Activated T-helper 2 cell treated with anti-CD3 and anti-CD28 coated beads, Interferon-gamma antibody, Interleukin-2, Interleukin-4, amounts not matched to agents 10 μg/mL and 5 μg/mL and 100 μg/mL, durations not matched to agents 14 hours and 24 hours and 36 hours (primary cell): ENCODE measurements at places on chromosomes 12 and 14. TPM values are rescaled to one million over a fixed set of nuclear protein-coding genes. Genes with fewer than 3 reads are reported as not detected.

TAS2R8 gene
- not detected in 2 replicates for total RNA-seq

OVCH1 gene
- not detected in 2 replicates for total RNA-seq

DNA sequence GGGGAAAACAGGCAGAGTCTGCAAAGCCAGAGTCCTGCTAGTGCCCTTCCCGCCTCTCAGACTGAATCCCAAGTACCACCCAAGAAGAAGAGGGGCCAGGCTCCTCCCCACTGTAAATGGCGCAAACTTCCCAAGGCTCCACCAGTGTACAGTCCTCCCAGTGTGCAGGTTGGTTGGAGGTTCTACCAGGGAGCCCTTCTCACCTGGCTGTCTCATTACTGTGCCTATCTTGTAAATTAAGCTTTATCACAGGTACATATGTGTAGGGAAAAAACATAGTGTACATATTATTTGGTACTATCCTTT is 189.7 kb downstream of the FSCB start:
- H3K27me3 ChIP-seq, result no peaks in the 10 kb centered on the region
- H3K4me3 ChIP-seq, result no peak overlapping the region
- no peaks in the 10 kb centered on the region for H3K36me3 ChIP-seq
- H3K4me1 ChIP-seq, result no peaks in the 10 kb centered on the region
- H3K27ac ChIP-seq, result no peak overlapping the region
- no peak for DNase-seq

DNA sequence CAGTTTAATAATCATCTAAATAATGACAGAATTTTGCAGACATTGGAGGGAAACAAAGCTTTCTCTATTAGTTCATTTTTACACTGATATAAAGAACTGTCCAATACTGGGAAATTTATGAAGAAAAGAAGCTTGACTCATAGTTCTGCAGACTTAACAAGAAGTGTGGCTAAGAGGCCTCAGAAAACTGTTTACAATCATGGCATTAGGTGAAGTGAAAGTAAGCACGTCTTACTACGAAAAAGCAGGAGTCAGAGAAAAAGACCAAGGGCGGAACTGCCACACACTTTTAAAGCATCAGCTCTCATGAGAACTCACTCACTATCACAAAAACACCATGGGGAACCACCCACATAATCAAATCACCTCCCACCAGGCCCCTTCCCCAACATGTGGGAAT is 804.4 kb downstream of the FLRT2 start:
- H3K4me1 ChIP-seq, result no peaks in the 10 kb centered on the region
- H3K36me3 ChIP-seq, result no peaks in the 10 kb centered on the region
- no peaks in the 10 kb centered on the region for H3K27me3 ChIP-seq
- H3K4me3 ChIP-seq, result no peak overlapping the region
- H3K27ac ChIP-seq, result no peak overlapping the region

LRP1 gene
- total RNA-seq, result 1.8 and 2.1 TPM in 2 replicates

GRCh38 chr12:1552911-1553491 is 41.4 kb downstream of the FBXL14 start:
- no peak overlapping the region for H3K4me3 ChIP-seq
- no peaks in the 10 kb centered on the region for H3K36me3 ChIP-seq
- no peak overlapping the region for H3K27ac ChIP-seq
- H3K27me3 ChIP-seq, result peaks cover 3% of the 10 kb centered on the region
- DNase-seq, result no peak

- no peaks in the 10 kb centered on the region for H3K27me3 ChIP-seq
- DNase-seq, result no peak
- H3K4me1 ChIP-seq, result no peaks in the 10 kb centered on the region
- no peaks in the 10 kb centered on the region for H3K36me3 ChIP-seq
- no peak overlapping the region for H3K4me3 ChIP-seq
Measured at GRCh38 chr14:80390906-80391305, 179.6 kb upstream of the DIO2 start.

DNA sequence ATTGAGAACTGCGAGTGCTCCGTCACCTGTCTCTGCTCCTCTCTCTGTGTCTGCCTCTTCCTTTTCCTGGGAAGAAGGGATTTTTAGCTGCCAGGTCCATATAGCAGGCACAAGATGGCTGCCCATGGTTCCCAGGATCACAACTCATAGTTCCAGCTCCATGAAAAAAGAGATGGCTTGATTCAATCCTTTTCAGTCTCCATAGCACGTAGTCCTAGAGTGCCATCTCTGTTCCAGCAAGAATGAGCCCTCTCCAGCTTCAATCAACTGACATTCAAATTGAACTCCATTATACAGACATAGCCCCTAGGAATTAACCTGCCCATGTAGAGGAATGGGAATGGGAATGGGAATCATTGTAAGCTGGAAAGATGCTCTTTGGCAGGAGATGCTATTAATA is 34.7 kb upstream of the RTRAF start:
- no peak overlapping the region for H3K27ac ChIP-seq
- no peaks in the 10 kb centered on the region for H3K27me3 ChIP-seq
- H3K4me3 ChIP-seq, result no peak overlapping the region
- peaks cover 93% of the 10 kb centered on the region for H3K36me3 ChIP-seq

GRCh38 chr14:52776816-52777215 is 14.6 kb downstream of the GNPNAT1 start:
- H3K27ac ChIP-seq, result no peak overlapping the region
- H3K36me3 ChIP-seq, result peaks cover 44% of the 10 kb centered on the region
- peaks cover 10% of the 10 kb centered on the region for H3K4me1 ChIP-seq
- no peak for DNase-seq
- no peaks in the 10 kb centered on the region for H3K27me3 ChIP-seq
- no peak overlapping the region for H3K4me3 ChIP-seq

GRCh38 chr14:53055003-53055402 is 98.1 kb downstream of the DDHD1 start:
- DNase-seq, result no peak
- peaks cover 9% of the 10 kb centered on the region for H3K4me1 ChIP-seq
- H3K27me3 ChIP-seq, result no peaks in the 10 kb centered on the region
- H3K36me3 ChIP-seq, result peaks cover 41% of the 10 kb centered on the region
- no peak overlapping the region for H3K27ac ChIP-seq

- peaks cover 24% of the 10 kb centered on the region for H3K4me1 ChIP-seq
- no peaks in the 10 kb centered on the region for H3K36me3 ChIP-seq
- peak overlapping the region; percentile 97 for H3K27ac ChIP-seq
- no peaks in the 10 kb centered on the region for H3K27me3 ChIP-seq
Measured at GRCh38 chr14:77098529-77099353, 683 bp downstream of the CIPC start.

DNA sequence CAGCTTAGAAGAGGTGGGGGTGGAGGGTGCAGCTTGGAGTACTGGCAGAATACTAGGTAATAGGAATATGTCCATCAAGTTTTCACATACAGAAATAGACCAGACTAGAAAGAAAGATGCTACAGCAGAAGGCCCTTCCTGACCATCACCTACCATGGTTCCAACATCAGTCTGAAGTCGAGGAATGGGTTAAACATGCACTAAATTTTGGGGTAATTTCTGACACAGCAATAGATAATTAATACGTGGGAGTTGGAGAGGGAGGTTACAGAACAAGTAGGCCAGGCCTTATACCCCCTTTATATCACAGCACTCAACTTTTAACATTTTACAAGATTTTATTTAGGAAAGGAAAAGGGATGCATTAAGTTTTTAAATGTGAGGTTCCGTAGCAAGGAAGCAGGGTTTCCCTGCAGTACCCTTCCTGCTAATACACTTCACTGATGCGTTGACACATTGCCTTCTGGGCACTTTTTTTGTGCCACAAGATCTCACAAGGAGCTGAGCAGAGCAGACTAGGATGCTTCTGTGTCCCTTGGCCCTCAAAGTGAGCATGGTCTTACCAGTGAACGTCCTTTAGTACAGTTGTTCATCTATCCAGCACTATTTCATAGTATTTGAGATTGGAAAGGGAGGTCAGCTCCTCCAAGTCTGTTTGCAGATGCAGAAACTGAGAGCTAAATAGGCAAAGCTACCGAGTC is 50.8 kb downstream of the EID3 start:
- no peak overlapping the region for H3K27ac ChIP-seq
- no peak for DNase-seq
- no peak overlapping the region for H3K4me3 ChIP-seq
- peaks cover 10% of the 10 kb centered on the region for H3K36me3 ChIP-seq
- H3K4me1 ChIP-seq, result peaks cover 8% of the 10 kb centered on the region

GRCh38 chr12:92140896-92141536 is 4.6 kb downstream of the BTG1 start:
- peaks cover 54% of the 10 kb centered on the region for H3K4me1 ChIP-seq
- H3K36me3 ChIP-seq, result peaks cover 85% of the 10 kb centered on the region
- H3K27me3 ChIP-seq, result no peaks in the 10 kb centered on the region
- H3K4me3 ChIP-seq, result peak overlapping the region; percentile 98
- H3K27ac ChIP-seq, result peak overlapping the region; percentile 40

FOXG1 gene
- total RNA-seq, result not detected in 2 replicates

NPFF gene
- not detected in 2 replicates for total RNA-seq

SIRT4 gene
- total RNA-seq, result 2.0 and 2.2 TPM in 2 replicates

GRCh38 chr14:95677179-95677835 is 8.9 kb upstream of the TCL1B start:
- H3K27me3 ChIP-seq, result peaks cover 5% of the 10 kb centered on the region
- DNase-seq, result no peak
- H3K4me3 ChIP-seq, result no peak overlapping the region
- no peak overlapping the region for H3K27ac ChIP-seq
- H3K36me3 ChIP-seq, result no peaks in the 10 kb centered on the region
